Activated CD8-positive, alpha-beta memory T cell treated with anti-CD3 and anti-CD28 coated beads, Interleukin-2, amount 10 ng/mL, durations not matched to agents 7 days and 5 days (primary cell): ENCODE measurements at places on chromosomes 1 and 21.

- peak overlapping the region; percentile 41 for H3K4me3 ChIP-seq
- peak overlapping the region; percentile 68 for H3K27ac ChIP-seq
- no peak for DNase-seq
- no peaks in the 10 kb centered on the region for H3K27me3 ChIP-seq
- peaks cover 41% of the 10 kb centered on the region for H3K4me1 ChIP-seq
Observed at GRCh38 chr1:92587445-92587844, 100.7 kb upstream of the GFI1 start.

- no peak for DNase-seq
- H3K4me1 ChIP-seq, result no peaks in the 10 kb centered on the region
- no peak overlapping the region for H3K4me3 ChIP-seq
- no peak overlapping the region for H3K27ac ChIP-seq
- H3K27me3 ChIP-seq, result no peaks in the 10 kb centered on the region
- H3K36me3 ChIP-seq, result no peaks in the 10 kb centered on the region
Observed at GRCh38 chr1:68188644-68189340, 43.5 kb downstream of the WLS start.

DNA sequence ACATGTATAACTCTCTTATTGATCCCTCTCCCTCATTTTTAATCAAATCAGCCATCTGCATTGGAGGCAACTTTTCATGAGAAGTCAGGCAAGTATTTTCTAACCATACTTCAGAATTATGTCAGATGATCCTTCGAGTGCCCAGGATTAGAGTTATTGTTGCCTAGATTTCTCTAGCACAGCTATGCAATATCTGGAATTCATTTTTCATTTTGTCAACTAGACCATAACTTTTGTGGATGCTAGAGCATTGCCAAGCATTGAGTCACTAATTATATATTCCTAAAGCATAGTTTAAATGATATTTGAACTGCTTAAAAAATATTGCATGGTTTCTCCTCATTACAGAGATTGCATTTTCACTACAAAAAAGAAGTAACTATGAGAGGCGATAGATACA lies 21.2 kb downstream of the HFM1 start:
- H3K4me1 ChIP-seq, result no peaks in the 10 kb centered on the region
- no peak overlapping the region for H3K4me3 ChIP-seq
- H3K27me3 ChIP-seq, result peaks cover 23% of the 10 kb centered on the region
- DNase-seq, result no peak
- no peak overlapping the region for H3K27ac ChIP-seq

- no peak overlapping the region for H3K27ac ChIP-seq
- H3K4me1 ChIP-seq, result no peaks in the 10 kb centered on the region
- no peak overlapping the region for H3K4me3 ChIP-seq
- H3K36me3 ChIP-seq, result no peaks in the 10 kb centered on the region
- DNase-seq, result no peak
Observed at GRCh38 chr1:70890408-70890807, 157.2 kb downstream of the PTGER3 start.

DNA sequence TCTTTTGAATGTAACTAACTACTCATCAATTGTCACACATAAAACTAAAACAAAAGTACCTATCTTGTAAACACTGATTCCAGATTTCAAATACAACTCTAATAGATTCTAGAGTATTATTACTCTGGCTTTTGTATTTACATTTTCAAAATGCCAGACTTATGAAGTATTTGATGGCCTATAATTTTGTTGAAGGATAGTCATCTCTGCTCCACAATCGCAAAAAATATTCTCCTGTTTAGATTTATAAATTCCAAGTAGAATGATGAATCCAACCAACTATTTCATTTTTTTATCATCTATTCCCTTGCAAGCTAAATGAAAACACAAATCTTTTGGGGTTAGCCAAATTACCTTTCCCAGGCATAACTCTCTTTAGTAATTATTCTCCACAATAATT lies 75.0 kb upstream of the GUCA2A start:
- H3K4me3 ChIP-seq, result no peak overlapping the region
- no peaks in the 10 kb centered on the region for H3K27me3 ChIP-seq
- peaks cover 7% of the 10 kb centered on the region for H3K4me1 ChIP-seq
- peaks cover 75% of the 10 kb centered on the region for H3K36me3 ChIP-seq

GRCh38 chr1:214316593-214316992 lies 35.6 kb downstream of the SMYD2 start:
- no peak overlapping the region for H3K4me3 ChIP-seq
- peaks cover 2% of the 10 kb centered on the region for H3K36me3 ChIP-seq
- DNase-seq, result no peak
- peaks cover 4% of the 10 kb centered on the region for H3K4me1 ChIP-seq

DNA sequence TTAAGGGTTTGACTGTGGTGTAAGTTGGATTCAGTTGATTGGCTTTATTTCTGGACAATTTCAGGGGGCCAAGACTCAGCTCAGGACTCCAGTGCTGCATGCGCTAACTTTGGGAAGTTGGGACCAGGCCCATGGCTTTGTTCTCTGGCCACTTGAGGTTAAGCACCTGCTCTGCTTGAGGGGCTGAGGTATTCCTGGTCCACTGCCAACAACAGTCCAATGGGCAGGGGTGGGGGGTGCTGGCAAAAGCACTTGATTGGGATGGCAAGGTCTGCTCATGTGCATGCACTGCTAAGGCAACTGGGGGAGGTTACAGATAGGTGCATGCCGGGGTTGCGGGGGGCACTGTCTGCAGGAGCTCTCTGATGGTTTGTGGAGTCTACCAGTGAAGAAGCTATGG lies 52.6 kb upstream of the ASB17 start:
- H3K27ac ChIP-seq, result no peak overlapping the region
- peaks cover 3% of the 10 kb centered on the region for H3K27me3 ChIP-seq
- no peak overlapping the region for H3K4me3 ChIP-seq
- H3K36me3 ChIP-seq, result no peaks in the 10 kb centered on the region

GRCh38 chr1:233993651-233994050 lies 89.2 kb downstream of the SLC35F3 start:
- no peak for DNase-seq
- H3K36me3 ChIP-seq, result no peaks in the 10 kb centered on the region
- H3K27ac ChIP-seq, result no peak overlapping the region
- H3K27me3 ChIP-seq, result no peaks in the 10 kb centered on the region
- peaks cover 5% of the 10 kb centered on the region for H3K4me1 ChIP-seq

GRCh38 chr1:207876131-207876530 lies 34.8 kb downstream of the CD34 start:
- no peak overlapping the region for H3K27ac ChIP-seq
- H3K4me3 ChIP-seq, result no peak overlapping the region
- peaks cover 58% of the 10 kb centered on the region for H3K4me1 ChIP-seq
- peak; percentile 55 for DNase-seq
- peaks cover 1% of the 10 kb centered on the region for H3K36me3 ChIP-seq

GRCh38 chr1:8482979-8483381 lies 165.1 kb downstream of the SLC45A1 start:
- no peaks in the 10 kb centered on the region for H3K27me3 ChIP-seq
- H3K4me1 ChIP-seq, result peaks cover 3% of the 10 kb centered on the region
- H3K4me3 ChIP-seq, result no peak overlapping the region

DNA sequence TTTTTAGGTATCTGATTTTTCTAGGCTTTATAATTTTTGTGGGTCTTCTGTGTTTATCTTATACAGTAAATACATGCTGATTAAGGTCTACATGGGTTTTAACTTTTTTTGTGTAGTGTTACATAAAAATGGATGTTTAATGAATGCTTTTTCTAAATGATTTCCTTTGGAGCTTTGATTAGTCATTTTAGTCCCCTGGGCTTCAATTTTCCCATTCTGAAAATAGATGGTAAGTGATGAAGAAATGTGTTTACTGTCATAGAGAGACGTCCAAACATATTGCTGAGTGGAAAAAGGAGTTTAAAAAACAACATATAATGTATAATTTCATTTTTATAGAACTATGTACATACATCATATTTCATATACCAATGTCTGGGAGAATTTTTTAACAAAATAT lies 140.9 kb upstream of the HMCN1 start:
- H3K4me1 ChIP-seq, result peaks cover 23% of the 10 kb centered on the region
- no peaks in the 10 kb centered on the region for H3K27me3 ChIP-seq
- DNase-seq, result no peak

DNA sequence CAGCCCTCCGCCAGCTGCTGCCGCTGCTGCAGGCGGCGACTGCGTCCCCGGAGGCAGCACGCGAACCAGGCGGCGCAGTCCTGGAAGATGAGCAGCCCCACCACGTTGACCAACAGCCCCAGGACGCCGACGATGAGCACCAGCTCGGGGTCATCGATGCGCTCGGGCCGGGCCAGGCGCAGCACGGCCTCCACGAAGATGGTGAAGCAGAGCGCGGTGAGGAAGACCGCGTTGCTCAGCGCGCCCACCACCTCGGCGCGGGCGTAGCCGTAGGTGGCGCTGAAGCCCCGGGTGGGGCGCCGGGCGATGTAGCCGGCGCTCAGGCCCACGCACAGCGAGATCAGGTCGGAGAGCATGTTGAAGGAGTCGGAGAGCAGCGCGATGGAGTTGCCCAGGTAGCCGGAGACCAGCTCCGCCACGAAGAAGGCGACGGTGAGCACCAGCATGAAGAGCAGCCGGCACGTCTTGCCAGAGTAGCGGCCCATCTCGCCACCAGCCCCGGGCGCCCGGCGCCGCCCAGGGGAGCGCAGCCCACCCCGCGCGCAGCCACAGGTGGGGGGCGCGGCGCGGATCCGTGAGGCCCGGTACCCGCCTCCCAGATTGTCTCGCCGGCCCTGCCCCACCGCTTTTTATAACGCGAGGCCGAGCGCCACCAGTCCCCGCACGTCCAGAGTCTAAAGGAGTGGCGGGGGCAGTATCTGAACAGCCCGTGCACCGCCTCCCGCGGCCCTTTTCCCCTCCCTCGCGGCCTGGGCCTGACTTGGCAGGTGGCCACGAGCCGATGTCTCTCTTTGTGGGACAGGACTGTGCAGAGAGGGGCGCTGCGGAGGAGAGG lies at the start of gene SLC30A10:
Gene SLC30A10, minus strand, starts transcription at position 602 of the 835 bp plus-strand sequence. Its CDS starts 117 bp downstream, at position 485.
- no peaks in the 10 kb centered on the region for H3K36me3 ChIP-seq
- peaks cover 55% of the 10 kb centered on the region for H3K27me3 ChIP-seq
- H3K4me1 ChIP-seq, result peaks cover 10% of the 10 kb centered on the region
- peak within 1 kb of the TSS; percentile 60 for H3K4me3 ChIP-seq
- no peak for DNase-seq
- no peak within 1 kb of the TSS for H3K27ac ChIP-seq

DNA sequence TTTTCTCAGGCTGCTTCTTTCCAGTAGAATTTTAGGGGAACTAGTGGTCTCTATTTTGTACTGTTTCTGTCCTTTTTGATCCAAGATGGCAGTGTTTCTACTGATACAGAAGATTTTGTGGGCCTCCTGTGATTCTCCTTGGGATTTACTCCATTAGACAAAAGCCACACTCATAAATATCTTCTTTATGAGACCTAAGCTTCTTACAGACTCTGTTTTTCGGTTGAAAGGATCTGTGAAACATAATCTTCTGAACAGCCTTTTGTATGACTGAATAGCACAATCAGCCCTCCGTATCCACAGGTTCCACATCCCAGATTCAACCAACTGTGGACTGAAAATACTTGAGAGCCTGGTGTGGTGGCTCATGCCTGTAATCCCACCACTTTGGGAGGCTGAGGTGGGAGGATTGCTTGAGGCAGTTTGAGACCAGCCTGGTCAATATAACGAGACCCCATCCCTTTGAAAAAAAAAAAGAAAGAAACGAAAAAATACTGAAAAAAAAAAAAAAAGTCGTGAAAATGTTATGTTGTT lies 10.8 kb upstream of the PSMD4 start:
- H3K4me1 ChIP-seq, result no peaks in the 10 kb centered on the region
- peaks cover 54% of the 10 kb centered on the region for H3K36me3 ChIP-seq
- DNase-seq, result no peak
- H3K27me3 ChIP-seq, result no peaks in the 10 kb centered on the region

- no peak overlapping the region for H3K4me3 ChIP-seq
- peaks cover 10% of the 10 kb centered on the region for H3K27me3 ChIP-seq
- peaks cover 2% of the 10 kb centered on the region for H3K4me1 ChIP-seq
- no peak overlapping the region for H3K27ac ChIP-seq
- DNase-seq, result no peak
- no peaks in the 10 kb centered on the region for H3K36me3 ChIP-seq
Observed at GRCh38 chr1:168623831-168624230, 47.4 kb downstream of the XCL1 start.

GRCh38 chr1:88736633-88737248 lies 52.7 kb downstream of the PKN2 start:
- DNase-seq, result peak; percentile 50
- peaks cover 6% of the 10 kb centered on the region for H3K4me1 ChIP-seq
- no peak overlapping the region for H3K4me3 ChIP-seq
- H3K36me3 ChIP-seq, result peaks cover 32% of the 10 kb centered on the region
- H3K27ac ChIP-seq, result no peak overlapping the region

DNA sequence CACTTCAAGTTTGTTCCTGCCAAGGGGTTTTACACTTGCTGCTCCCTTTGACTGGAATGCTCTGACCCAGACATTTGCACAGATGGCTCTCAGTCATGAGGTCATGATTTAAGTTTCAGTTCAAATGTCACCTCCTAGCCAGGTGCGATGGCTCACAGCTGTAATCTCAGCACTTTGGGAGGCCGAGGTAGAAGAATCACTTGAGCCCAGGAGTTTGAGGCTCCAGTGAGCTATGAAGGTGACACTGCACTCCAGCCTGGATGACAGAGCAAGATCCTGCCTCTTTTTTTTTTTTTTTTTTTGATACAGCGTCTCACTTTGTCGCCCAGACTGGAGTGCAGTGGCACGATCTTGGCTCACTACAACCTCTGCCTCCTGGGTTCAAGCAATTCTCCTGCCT lies 4.5 kb upstream of the ZMYM4 start:
- no peak overlapping the region for H3K27ac ChIP-seq
- DNase-seq, result no peak
- peaks cover 17% of the 10 kb centered on the region for H3K27me3 ChIP-seq
- no peak overlapping the region for H3K4me3 ChIP-seq
- H3K4me1 ChIP-seq, result peaks cover 15% of the 10 kb centered on the region

DNA sequence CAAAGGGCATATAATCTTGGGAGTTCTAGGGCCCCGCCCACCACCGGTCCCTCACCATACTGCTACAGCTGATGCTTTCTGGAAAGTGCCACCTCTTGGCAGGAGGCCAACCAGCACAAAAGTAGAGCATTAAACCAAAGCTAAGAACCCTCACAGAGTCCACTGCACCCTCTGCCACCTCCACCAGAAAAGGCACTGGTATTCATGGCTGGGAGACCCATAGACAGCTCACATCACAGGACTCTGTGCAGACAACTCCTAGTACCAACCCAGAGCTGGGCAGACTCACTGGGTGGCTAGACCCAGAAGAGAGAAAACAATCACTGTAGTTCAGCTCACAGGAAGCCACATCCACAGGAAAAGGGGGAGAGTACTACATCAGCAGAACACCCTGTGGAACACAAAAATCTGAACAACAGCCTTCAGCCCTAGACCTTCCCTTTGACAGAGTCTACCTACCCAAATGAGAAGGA lies 10.8 kb downstream of the THEM4 start:
- H3K4me1 ChIP-seq, result peaks cover 40% of the 10 kb centered on the region
- peaks cover 48% of the 10 kb centered on the region for H3K36me3 ChIP-seq
- H3K27me3 ChIP-seq, result no peaks in the 10 kb centered on the region
- H3K27ac ChIP-seq, result peak overlapping the region; percentile 75

GRCh38 chr1:55214934-55215193 lies 300 bp downstream of the USP24 start:
- H3K27ac ChIP-seq, result peak overlapping the region; percentile 60
- peaks cover 58% of the 10 kb centered on the region for H3K4me1 ChIP-seq
- no peaks in the 10 kb centered on the region for H3K27me3 ChIP-seq
- peak; percentile 47 for DNase-seq
